ENCODE measurements at places on chromosomes 7 and 10.
A peak's percentile ranks its signal among the peaks of the same experiment; 100 is the strongest.

- DNase-seq: no peak
Observed at GRCh38 chr10:131866673-131867072, 34.1 kb upstream of the PPP2R2D start.

DNA sequence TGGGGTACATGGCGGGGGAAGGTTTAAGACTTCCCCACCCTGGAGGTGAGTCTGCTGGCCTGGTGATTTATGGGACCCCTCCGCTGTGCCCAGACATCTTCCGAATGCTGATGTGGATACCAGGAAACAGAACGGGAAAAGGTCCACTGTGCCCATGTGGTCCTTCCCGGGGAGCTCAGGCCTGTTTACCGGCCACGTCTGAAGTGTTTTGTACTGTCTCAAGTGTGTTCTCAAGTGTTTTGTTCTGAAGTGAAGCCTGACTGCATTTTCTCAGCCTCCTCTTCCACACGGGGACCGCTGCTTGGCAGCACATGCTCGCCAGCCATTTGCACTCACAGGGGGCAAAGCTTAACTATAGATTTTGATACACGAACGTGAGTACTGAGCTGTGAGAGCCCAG is 127.2 kb downstream of the TEX36 start:
- no peak for DNase-seq

DNA sequence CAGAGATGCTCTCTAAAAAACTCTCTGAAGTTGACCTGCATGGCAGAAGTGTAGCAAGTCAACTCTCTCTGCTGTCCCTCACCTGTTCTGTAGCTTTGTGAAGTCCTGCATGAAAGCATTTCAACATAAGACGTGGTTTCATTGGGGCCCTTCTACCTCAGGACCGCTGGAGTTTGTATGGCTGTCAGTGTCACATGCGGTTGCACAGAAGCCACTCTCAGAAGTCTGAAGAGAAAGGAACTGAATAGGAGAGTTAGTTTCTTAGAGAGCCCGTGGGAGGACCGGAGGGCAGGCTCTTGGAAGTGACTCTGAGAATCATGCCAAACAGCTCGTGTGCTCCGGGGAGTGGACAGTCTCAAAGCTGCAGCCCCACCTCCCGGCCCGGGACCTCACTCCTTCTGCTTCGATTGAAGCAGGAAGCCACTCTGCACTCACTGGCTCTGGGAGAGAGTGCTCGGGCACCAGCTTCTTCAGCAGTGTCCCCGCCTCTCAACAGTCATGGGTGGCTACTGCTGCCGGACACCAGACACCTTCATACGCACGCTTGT is 486.7 kb downstream of the SDK1 start:
- no peak for DNase-seq

GRCh38 chr10:72104472-72105097 is 16.2 kb upstream of the SPOCK2 start:
- DNase-seq: no peak

DNA sequence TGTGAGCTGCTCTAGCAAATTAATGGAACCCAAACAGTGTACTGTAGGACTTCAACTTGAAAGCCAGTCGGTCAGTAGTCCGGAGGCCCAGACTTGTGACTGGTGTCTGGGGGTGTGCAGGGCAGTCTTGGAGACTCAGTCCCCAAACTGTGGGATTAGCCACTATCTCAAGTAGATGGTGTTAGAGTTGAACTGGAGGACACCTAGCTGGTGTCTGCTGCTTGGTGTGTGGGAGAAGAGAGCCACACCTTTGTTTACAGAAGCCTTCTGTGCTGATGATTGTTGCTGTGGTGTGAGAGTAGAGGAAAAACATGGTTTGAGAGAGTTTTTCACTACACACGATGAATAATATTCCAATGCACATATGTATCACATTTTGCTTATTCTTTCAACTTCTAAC is 47.4 kb downstream of the CUL2 start:
- DNase-seq: no peak

DNA sequence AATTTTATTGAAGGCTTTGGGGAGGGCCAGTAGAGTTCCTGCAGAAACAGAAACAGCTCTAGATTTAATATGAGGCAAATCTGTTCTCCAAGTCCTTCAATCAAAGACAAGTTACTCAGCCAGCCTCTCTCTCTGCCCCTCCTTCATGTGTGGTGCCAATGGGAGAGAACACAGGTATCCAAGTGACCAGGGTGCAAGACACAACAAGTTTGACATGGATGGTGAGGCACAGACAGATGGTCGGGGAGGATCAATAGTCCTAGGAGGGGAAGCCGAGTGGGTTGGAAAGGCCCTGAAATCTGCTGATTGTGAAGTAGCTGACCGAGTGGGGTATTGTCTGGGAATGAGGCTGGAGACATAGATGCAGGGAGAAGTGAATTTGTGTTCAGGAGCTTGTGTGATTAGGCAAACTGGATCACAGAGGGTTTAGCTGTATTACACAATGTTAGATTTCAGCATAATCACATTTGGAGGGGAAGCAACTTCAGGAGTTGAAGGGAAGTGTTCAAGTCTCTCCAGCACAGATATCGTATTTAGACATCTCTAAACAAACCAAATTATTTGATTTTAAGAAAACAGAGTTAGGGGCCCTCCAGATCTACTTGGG is 1.5 kb downstream of the GIMAP1 start:
- DNase-seq: no peak

GRCh38 chr7:46129831-46130230 is 208.8 kb upstream of the IGFBP3 start:
- DNase-seq: no peak

DNA sequence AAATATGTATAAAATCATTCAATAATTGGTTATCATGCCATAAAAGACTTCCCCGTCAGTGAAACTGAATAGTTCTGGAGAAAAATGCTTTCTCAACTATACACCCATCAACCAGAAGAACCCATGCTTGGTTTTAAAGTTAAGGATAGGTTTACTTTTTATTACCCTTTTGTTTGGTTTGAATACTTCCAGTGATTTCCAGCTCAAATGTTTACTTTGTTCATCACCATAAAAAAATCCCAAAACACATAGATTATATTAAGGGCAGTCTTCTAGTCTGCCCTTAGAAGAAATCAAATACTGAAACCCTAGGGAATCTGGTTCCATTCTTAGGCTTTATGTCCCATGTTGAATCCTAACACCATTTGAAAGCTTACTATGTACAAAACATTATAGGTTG is 49.2 kb downstream of the PTTG1IP2 start:
- no peak for DNase-seq

DNA sequence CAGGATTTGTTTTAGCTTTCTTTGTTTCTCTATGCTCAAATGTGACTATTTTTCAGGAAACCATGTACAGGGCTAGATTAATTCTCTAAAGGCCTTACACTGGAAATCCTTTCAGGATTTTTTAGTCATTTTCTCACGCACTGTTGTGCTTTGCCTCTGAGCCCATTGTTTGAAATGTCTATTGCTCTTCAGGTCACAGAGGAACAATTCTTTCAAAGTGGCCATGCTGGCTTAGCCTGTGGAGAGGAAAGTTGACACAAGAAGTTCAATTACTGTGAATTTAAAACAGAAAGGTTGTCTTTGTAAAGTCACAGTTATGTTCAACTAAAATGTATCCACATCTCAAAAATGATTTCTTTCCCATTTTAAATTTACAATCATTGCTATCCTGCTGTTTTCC is 1071.7 kb upstream of the POT1 start:
- DNase-seq: no peak

DNA sequence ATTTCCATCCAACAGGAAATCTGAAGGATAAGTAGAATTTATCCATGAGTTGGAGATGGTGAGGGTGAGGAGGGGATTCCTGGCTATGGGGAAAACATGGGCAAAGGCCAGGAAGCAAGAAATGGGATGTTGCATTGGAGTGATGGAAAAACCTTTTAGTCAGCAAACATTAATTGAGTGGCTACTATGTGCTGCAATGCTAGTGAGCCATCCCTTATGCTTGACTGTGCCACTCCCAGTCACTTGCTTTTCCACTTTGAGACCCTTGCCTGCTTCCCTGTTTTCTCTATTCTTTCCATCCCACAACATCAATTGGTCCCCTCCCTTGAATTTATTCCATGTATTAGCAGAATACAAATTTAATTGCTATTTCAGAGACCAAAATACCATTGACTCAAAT is 252.7 kb upstream of the HABP2 start:
- DNase-seq: no peak

DNA sequence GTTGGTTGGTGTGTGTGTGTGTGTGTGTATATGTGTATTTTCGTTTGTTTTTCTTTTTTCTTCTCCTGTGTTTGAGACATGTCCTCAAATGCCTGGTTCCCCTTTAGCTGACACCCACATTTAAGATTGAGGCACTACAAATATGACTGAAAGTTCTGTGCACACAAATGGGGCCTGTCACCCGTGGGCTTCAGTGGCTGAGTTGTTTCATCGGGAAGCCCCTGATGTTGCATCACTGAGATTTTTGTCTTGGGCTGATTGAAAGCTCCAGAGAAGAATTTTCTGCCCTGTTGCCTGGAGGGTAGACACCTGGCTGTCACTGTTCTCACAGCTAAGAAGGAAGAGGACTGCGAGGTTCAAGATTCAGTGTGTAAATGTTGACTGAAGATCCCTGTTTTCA is 283.8 kb upstream of the C7orf33 start:
- DNase-seq: no peak

DNA sequence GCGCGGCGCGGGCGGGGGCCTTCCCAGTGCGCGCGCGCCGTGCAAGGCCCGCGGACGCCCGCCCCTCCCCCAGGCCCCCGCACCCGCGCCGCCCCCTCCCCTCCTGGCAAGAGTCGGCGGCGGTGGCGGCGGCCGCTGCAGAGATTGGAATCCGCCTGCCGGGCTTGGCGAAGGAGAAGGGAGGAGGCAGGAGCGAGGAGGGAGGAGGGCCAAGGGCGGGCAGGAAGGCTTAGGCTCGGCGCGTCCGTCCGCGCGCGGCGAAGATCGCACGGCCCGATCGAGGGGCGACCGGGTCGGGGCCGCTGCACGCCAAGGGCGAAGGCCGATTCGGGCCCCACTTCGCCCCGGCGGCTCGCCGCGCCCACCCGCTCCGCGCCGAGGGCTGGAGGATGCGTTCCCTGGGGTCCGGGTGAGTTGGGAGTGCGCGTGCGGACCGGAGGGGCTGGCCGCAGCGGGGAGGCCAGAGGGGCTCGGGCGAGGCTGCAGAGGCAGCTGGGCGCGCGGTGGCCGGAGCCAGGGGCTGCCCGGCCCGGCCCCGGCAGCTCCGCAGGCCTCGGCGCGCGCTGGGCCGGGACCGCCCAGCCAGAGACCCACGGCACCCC is at the start of gene BMPR1A:
BMPR1A (plus strand) TSS at position 109 of the 602 bp plus-strand sequence. CDS start 119,400 bp downstream, outside the sequence.
- DNase-seq: no peak

- no peak for DNase-seq
Observed at GRCh38 chr7:148581624-148582023, 8.9 kb upstream of the C7orf33 start.

GRCh38 chr10:125694883-125695282 is 11.9 kb upstream of the TEX36 start:
- DNase-seq: no peak

- DNase-seq: no peak
Observed at GRCh38 chr10:131205556-131205955, 106.0 kb downstream of the TCERG1L start.

GRCh38 chr7:152312316-152312715 is 123.5 kb downstream of the KMT2C start:
- no peak for DNase-seq

GRCh38 chr7:30995536-30995935 is 31.8 kb downstream of the GHRHR start:
- DNase-seq: no peak

GRCh38 chr10:90947030-90947960 is 26.4 kb upstream of the ANKRD1 start:
- DNase-seq: peak; percentile 46

DNA sequence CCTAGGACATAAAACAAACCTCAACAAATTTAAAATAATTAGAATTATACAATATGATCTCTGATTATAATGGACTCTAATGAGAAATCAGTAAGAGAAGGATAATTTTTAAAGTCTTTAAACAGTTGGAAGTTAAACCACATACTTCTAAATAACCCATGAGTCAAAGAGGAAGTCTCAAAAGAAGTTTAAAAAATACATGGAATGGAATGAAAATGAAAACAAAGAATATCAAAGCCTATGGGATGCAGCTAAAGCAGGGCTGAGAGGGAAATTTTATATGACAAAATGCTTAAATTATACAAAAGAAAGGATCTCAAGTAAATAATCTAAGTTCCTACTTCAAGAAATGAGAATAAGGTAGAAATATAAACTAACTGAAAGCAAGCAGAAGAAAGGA is 460.5 kb downstream of the RPS24 start:
- no peak for DNase-seq

- DNase-seq: no peak
Observed at GRCh38 chr7:6504996-6505395, 46.3 kb downstream of the GRID2IP start.

- DNase-seq: no peak
Observed at GRCh38 chr10:76581506-76582256, 1055.9 kb downstream of the KCNMA1 start.

GRCh38 chr7:55381189-55381588 is 16.1 kb downstream of the LANCL2 start:
- DNase-seq: no peak

DNA sequence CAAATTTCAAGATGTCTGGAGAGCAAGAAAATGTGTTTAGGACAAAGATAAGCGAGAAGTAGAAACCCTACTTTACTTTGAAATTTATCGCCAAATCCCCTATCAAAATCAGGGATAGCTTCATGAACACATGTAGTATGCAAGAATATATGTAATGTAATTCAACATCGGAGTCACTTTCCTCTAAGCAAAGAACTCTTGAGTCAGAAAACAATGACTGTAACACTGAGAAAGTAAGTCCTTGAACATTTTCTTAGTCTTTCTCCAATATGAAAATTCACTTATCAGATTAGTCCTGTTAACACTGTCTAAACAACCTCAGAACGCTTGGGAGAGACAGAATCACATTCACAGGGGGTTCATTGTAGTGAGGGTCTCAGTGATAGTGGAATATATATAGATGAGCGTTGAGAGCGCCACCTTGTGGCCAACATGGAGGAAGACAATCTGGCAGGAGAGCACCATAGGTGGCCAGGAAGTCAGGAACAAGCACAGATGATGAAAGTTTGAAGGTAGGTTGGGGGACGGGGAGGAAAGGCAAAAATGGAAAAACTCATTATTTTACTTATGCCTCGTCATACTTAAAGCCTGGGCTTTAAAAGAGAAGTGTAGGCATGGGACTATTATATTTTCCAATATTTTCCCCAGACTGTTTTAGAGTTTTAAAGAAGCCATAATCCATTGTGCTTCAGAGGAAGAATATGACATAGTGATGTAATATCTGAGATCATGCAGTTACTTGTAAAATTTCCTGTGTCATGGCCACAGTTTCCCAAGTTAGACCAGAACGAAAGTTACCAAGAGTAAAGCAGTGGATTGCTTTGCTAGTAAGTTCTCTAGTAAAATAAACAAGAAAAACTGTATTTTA is 115.5 kb upstream of the GNAI1 start:
- DNase-seq: peak; percentile 39
